ENCODE measurements at places on chromosomes 4 and X.

- DNase-seq, result no peak
Measured at GRCh38 chr4:160265836-160266235, 1163.0 kb downstream of the RAPGEF2 start.

GRCh38 chr4:26361297-26361696 is 40.5 kb downstream of the RBPJ start:
- no peak for DNase-seq

DNA sequence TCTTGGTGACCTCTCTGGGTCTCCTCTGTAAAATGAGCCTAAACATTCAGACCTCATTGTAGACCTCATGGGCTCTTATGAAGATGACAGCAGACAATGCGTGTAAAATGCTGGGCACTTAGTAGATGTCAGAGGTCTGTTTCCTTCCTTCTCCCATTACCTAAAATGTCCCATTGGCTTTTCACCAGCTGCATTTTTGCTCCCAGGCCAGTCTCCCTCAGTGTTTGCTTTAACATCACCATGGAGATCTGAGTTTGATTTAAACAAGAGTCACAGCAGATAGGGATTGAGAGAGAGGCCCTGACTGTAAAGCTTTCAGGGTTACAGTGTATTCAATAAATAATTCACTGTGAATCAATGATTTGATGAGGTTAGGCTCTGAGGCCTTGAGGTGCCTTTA is 24.3 kb downstream of the PSAPL1 start:
- DNase-seq, result no peak

DNA sequence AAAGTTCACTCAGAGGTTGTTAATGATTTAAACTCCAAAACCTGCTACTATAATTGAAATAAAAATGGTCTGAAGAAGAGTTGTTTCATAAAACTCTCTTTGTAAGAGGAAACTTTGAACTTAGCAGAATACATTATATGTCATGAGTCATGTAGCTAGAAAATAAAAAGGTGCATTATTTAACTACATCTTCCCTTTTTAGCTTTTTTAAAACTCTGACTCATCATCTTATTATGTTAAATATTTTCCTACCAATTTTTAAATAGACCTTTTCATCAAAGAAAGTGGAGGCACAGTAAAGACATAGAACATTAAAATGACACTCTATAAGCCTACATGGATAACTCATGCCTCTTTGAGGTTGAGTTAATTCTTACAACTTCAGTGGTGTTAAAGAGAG is 1.2 kb upstream of the ZNF827 start:
- no peak for DNase-seq

GRCh38 chr4:156607478-156607857 is 364.1 kb downstream of the PDGFC start:
- DNase-seq, result no peak

GRCh38 chrX:68938244-68939004 is 109.6 kb downstream of the EFNB1 start:
- DNase-seq, result no peak

DNA sequence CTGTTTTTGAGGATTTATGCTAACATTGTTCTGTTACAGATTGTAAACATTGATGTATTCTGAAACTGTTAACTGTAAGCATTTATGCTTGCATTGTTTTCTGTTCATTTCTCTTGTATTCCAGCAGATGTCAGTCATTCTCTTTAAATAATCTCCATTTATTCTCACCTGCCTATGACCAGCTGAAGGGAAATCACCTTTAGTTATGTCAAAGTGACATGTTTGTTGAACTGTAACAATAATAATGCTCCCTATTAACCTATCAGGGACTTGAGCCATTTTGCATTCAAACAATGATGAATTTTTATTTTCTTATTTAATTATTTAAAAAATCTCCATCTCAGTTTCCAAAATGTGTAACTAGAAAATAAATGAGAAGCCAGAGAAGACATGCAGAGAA is 58.0 kb downstream of the SPCS3 start:
- DNase-seq, result no peak
